ENCODE measurements at places on chromosomes 3 and 15. TPM values are rescaled to one million over a fixed set of nuclear protein-coding genes. Genes with fewer than 3 reads are reported as not detected.
A peak's percentile ranks its signal among the peaks of the same experiment; 100 is the strongest.

ZBBX gene
- total RNA-seq = 12.2 TPM

ZNF80 gene
- not detected for total RNA-seq

EID1 gene
- 200 TPM for total RNA-seq

DNA sequence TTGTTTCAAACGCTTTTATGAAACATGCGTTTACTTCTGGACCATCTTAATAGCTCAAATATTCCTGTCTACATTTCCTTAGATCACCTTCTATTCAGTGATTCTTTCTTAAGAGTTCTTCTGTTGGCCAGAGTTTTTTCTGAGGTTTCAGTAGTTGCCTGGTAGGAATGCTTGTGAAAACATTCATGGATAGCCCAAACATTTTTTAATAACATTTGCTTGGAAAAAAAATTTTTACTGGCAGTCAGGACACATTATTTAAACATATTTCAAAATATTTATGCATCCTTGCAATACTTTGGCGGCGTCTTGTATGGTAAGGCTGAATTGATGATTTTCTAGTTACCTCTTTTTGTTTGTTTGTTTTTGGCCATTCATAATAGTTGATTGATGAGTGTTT, 47.4 kb upstream of the ZBTB20 start:
- no peak for DNase-seq

DNA sequence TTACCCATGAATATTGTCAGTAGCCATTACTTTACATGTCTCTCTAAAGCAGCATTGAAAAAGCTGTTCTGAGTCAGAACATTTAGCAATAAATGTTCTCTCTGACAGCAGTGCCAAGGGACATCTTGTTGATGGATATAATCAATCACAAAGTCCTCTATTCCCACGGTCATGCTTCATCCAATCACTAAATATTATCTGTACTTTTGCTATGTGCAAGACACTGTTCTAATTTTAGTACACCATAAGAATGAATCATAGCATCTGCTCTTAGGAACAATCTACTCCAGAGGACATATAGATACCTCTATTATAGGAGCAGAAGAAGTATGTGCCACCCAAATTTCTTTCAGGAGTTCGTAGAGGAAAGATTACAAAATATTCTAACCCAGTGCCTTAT, 142.5 kb upstream of the MBNL1 start:
- DNase-seq = no peak

- DNase-seq = peak; percentile 78
Observed at GRCh38 chr15:48796930-48797329, 13.9 kb downstream of the CEP152 start.

DNA sequence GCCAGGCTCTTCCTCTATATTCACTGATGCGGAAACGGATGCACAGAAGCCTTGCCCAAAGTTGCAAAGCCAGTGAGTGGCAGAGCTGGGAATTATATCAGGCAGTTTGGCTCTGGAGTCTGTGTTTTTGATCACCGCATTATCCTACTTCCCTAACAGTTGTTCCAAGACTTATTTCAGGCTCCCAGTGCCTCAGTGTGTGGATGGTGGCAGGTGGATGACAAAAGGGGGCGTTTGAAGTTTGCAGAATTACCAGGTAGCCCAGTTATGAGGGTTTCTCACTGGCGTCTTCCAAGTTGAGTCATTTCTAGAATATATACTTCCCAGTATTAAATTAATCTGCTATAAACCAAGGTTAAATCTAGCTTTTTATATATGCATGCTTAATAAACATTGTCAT, 81.0 kb downstream of the USP13 start:
- no peak for DNase-seq

DNA sequence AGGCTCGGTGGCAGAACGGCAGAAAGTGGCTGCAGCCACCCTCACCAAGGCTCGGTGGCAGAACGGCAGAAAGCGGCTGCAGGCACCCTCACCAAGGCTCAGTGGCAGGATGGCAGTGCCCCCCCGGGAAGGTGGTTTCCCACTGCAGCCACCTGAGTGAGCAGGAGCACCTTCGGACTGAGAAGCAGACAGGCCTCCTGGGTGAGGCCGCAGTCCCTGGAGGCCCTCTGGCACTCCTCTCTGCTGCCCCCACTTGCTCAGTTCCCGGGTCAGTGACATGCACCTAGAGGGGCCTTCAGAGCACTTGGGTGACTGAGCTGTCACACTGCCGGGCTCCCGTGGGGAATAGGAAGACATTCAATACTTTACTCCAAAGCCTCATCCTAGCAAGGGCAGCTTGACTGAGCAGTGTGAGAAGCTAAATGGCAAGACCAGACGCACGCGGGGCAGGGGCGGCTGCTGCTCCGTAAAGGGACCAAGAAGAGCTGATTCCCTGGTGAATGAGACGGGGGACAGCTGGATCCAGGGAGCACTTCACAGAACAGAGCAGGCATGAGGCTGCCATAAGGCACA, 62.7 kb downstream of the PCSK6 start:
- DNase-seq = no peak

DNA sequence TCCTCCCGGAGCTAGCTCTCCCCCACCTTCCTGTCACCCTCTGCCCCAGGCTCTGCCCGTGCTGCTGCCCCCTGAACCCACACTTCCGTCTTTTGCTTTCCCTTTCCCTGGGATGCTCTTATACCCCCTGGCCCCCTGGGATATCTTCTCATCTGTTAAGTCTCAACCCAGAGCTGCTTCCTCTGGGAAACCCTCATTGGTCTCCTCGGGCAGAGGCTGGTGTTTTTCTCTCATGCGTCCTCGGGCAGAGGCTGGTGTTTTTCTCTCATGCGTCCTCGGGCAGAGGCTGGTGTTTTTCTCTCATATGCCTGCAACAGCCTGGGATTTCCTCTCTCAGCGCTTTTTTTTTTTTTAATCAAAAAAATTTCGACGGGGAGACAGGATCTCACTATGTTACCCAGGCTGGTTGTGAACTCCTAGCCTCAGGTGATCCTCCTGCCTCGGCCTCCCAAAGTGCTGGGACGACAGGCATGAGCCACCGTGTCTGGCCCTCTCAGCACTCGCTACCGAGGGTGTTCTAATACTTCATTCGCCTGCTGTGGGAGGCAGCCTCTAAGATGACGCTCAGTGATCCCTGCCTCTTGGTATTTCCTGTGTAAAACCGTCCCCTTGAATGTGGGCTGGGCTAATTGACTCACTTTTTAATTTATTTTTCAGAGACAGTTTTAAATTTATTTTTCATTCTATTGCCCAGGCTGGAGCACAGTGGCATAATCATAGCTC, 62.7 kb upstream of the TFRC start:
- DNase-seq = no peak

DNA sequence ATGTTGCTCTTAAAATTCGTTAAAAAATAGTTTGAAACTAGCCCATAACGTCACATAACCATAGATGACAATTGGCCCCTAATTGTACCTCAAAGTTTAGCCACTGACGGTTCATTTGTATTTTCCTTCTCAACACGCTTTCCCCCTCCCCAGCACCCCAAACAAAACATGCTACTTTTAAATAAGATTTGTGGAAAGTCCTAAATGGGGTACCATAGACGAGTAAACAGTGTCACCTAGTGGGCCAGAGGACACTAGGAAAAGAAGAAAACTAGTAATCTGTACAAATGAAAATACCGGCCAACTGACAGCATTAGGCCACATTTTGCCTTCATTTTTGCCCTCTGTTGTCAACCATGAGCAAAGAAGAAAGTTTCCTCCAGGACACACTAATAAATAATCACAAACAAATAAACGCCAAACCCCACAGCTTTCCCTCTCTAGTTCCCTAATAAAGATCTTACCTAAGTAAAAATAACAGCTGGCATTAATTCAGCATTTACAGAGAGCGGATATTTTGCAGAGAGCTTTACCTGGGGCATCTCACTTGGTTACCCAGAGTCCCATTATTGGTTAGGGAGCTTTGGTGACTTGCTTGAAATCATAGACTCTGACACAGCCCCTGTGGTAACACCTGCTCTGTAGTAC, 175.1 kb upstream of the ATP11B start:
- DNase-seq = peak; percentile 22

DNA sequence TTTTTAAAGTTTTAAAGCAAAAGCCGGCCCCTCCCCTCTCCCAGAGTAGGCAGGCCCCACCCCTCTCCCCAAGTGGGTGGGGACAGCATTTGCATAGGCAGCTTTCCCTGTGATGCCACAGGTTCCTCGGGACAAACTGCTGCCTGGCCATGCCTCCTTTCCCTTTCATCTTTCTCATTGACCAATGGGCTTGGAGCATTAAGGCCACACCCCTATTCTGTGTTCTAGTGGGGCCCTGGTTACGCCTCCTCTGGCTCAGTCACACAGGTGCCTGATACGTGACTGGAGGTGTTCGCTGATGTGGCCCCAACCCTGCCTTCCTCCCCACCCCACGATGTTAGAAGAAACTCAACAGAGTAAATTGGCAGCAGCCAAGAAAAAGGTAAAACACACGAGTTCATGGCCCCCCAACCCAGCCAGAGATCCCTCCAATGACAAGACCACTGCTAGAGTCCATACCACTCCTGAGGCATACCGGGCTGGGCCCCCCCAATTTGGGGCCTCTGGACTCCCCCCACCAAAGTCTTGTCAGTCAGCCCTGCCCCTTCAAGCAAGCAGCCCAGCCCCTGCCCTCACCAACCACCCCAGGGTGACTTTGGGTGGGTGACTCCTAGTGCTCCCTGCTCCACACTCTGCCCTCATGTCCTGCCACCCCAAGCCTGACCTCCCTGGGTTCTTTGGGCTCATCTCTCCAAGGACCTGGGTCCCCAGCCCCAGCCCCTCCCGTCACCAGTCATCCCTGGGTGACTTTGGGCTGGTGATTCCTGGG, 62.8 kb upstream of the CSPG4 start:
- peak; percentile 88 for DNase-seq

DNA sequence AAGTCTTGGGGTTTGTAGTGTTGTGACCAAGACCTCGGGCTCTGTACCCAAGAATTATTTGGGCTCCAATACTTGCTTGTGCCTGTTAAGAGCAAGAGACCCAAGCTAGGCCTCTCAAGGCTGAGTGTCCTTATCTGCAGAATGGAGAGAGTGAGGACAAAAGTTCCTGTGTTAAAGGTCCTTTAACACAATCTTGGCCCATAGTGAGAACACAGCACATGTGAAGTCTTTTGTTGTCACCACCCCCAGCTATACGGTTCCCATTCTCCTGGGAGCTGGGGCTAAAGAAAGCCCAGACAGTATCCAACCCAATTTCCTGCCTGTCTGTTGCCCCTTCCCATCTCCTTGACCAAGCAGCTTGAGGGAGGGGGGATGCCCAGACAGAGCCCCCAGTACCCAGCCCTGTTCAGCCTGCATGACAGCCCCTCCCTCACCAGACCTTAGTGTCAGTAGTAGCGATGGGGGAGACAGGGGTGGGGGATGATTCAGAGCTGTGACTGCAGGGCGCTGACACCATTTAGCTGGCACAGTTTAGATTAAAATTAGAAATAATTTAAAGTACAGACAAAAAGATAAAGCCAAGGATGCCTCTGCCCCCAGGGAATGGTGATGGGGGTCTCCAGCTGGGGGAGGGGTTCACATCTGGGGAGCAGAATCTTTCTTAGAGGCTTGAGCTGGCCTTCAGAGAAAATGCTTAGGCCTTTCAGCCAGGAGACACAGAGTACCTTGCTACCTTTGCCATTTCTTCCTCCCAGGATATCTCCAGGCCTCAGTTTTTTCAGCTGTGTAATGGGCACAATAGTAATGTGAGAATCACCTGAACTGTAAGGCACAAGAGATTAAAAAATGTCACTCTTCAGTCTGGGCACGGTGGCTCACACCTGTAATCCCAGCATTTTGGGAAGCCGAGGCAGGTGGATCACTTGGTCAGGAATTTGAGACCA, 2.7 kb downstream of the PRKCD start:
- DNase-seq = no peak

DNA sequence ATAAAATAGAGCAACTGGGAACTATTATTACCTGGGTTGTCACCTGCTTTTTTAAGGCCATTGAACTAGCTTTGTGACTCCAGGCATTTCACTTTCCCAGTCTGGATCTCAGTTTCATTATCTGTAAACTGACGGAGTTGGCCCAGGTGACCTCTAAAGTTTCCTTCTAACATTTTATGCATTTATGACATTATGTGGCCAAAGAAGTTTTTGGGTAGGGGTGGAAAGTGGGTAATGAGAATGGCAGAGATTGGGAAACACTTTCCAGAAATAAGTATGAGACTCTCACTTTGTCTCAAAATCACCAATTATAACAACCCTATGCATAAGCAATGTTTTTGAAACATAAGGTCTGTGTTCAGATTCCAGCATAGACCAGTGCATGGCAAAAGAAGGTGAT, 99.1 kb upstream of the ARHGEF3 start:
- DNase-seq = no peak

- no peak for DNase-seq
Observed at GRCh38 chr3:35594739-35595138, 44.6 kb upstream of the ARPP21 start.

DNA sequence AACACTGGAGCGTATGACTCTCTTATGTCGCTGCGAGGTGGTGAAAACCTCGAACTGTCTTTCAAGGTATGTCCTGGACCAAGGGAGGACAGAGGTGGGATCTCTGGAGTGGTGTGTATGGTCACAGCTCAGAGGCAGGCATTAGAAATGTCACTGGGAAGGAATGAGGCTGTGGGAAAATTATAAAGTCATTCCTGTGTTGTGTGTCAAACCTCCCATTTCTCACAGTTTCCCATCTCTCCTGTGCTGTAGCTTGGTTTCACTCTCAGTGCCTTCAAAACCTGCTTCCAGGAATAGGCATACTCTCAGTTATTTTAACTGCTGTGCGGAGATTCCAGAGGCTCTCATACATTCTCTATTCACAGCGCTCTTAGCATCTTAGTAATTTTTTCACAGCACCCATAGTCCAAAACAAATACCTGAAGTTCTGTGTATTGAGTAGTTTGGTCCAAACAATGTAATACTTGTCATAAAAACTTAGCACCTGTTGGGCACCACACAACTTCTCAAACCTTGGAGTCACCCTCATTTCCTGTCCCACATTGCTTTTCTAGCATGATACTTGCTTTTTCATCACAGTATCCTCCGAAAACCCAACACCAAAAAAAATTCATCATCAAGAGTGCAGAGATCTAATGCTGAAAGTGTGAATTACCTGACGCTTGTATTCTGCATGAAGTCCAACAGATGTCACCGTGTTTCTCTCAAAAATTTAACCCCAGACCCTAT, 36.9 kb downstream of the GALNT15 start:
- no peak for DNase-seq

DNA sequence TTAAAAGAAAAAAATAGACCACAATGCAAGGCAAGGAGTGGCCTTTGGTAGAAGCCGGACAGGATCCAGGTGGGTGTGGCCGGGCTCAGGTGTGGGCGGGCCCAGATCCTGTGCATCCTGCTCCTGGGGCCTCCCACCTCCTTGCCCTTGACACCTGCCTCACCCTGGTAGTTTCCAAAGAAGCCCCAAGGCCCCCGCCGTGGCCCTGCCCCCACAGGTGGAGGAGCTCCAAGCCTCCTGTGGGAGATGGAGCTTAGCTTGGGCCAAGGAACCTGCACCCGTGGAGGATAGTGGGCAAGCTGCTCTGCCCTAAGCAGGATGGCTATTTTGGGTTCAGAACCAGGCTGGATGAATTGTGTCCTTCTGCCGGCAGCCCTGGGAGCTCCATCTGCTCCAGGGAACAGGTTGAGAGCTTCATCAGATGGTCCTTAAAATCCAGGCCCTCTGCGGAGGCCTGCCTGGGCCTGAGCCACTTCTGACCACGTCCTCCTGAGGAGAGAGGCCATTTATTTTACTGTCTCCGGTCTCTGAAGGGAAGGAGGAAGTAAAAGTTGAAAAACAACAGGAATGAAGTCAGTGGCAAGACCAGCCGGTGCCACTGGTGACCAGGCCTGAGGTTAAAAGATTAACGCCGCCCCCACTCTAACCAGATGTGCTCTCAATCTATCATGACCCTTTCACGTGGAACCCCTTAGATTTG, 53.9 kb upstream of the KLF13 start:
- DNase-seq = peak; percentile 22

- DNase-seq = no peak
Observed at GRCh38 chr15:33400941-33401340, 90.2 kb downstream of the RYR3 start.
